Activated CD4-positive, CD25-positive, alpha-beta regulatory T cell treated with anti-CD3 and anti-CD28 coated beads, Interleukin-2, amount 50 U/mL, for 16 hours (primary cell): ENCODE measurements at places on chromosomes 11 and 22.

GRCh38 chr11:35918716-35919115 lies 25.1 kb upstream of the LDLRAD3 start:
- no peak for DNase-seq

DNA sequence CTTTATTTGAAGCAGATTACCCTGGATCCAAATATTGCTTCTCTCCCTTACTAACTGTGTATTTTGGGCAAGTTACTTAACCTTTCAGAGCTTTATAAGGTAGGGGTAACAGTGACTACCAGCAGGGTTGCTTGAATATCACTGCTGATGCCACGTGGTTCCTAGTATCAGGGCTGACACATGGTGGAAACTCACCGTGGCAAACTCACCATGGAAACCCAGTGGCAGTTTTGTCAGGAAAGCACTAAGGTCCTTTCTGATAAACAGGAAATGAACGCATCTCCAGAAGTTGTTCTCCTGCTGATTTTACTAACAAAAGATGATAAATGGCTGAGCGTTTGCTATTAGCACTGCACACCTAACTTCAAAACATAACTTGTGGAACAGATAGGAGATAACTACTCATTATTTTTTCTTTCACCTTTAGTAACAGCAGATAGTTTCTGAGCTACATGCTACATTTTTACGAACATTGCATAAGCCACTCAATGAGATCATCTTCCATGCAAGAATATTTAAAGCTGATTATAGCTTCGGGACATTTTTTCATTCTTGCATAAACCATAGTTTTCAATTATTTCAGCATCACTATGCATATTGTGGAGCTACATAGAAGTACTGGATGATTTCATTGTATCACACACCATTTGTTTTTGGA lies 59.7 kb upstream of the RAG2 start:
- no peak for DNase-seq

DNA sequence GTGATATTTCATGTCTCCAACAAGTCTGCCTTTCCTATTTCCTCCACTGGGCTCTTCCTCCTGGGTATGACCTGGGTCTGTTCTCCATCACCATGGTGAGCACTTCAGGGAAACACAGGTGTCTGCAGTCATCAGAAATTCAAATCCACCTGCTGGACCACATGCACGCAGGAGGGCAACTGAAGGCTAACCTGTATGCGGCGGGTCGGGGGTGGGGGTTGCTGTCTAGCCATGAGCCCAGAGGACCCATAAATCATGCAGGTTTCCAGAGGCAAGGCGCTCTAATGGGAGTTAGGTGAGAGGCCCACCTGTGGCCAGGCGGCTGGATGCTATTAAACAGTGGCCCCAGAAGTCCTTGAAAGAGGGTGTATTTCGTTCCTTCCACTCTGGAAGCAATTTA lies 11.1 kb upstream of the PAMR1 start:
- no peak for DNase-seq

DNA sequence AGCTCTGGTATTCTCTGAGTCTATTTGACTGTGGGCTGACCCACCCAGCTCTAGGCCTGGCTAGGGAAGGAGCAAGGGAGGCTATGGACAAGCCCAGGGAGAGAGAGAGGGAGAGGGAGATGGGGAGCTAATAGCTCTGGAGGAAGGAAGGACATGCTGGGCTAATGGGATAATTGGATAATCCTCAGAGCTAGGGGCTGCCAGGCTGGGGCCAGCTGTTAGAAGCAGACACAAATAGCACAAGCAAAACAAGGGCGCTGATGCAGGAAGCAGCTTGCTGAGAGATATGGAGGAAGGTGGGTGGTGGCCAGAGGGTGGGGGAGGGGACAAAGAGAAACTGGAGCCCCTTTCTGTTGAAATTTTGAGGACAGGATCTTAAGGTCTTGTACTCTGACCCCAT lies 23.2 kb downstream of the ADORA2A start:
- DNase-seq, result no peak

GRCh38 chr11:119807841-119808240 lies 78.8 kb upstream of the NECTIN1 start:
- no peak for DNase-seq

GRCh38 chr11:76104285-76104684 lies 102.0 kb downstream of the WNT11 start:
- DNase-seq, result no peak

- no peak for DNase-seq
Observed at GRCh38 chr11:93370260-93370659, 39.7 kb downstream of the DEUP1 start.

GRCh38 chr11:2652333-2653197 lies 47.2 kb downstream of the KCNQ1OT1 start:
- DNase-seq, result no peak

GRCh38 chr22:45468872-45469271 lies 33.8 kb upstream of the FBLN1 start:
- no peak for DNase-seq

DNA sequence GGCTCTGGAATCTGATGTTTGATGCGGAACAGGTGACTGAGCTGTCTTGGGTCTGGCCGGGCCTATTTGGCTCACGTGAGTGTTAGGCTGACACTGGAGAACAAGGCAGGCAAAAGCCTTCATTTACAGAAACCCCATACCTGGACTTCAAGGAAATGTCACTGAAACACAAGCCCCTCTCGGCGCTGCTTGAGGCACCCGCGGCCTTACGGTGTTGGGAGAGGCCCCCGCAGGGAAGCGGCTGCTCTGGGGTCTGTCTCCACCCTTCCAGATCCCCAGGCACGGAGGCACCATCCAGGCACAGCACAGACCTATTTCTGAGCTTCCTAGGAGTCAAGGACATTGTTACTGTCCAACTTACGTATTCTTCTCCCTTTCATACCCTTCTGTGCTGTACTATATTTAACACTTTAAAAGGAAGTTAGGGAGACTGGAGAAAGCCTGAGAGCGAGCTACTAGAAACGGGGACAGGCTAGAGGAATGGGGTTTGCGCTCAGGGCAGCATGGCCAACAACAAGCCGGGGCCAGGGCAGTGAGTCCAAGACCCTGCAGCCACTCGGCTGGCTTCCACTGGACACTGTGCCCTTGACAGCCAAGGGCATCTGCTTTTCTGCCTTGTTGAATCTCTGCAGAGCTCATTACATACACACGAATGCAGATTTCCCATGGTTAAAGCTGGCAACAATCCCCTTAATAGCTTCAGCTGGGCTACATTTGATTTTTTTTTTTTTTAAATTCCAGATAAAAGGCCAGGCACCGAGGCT lies 23.8 kb downstream of the DRD4 start:
- no peak for DNase-seq

GRCh38 chr11:107682572-107682971 lies 29.3 kb downstream of the SLN start:
- DNase-seq, result no peak

DNA sequence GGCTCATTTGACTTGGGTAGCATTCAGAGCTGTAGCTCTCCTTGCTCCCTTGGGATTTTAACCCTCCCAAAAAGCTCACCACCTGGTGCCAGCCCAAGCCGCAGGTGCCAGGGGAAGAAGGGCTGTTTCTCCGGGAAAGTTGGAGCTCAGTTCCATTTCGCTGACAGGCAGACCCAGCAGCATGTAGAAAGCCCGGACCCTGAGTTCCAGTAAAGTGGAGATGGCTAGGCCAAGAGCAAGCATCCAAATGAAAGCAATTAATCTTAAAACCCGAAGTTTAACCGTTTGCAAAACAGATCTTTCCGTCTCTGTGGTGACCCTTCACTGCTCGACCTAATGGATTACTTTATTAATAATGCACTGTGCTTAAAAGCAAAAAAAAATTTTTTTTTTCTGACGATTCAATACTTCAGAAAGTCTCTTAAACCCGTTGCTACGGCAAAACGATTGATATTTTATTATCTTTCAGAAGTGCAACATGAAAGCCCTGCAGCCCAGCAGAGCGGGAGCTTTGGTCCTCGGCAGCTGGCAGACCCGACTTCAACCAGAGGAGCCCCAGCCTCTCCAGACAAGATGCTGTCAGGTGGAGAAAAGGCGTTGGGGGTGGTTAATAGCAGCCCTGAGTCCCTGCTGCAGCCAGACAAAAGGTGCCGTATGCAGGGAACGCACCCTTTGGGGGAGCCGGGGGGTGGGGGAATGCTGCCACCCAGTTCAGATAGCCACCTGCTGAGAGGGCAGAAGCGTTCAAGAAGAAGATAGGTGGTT lies 3.3 kb downstream of the LMO1 start:
- no peak for DNase-seq

- no peak for DNase-seq
Observed at GRCh38 chr22:29031227-29032011, 30.2 kb downstream of the C22orf31 start.

- DNase-seq, result no peak
Observed at GRCh38 chr22:43897751-43898261, 6.0 kb upstream of the PNPLA5 start.

GRCh38 chr11:16001899-16002426 lies 354.4 kb downstream of the SOX6 start:
- no peak for DNase-seq

GRCh38 chr11:64870176-64870892 lies 8.1 kb downstream of the EHD1 start:
- DNase-seq, result no peak

GRCh38 chr22:20574920-20575353 lies 67.5 kb downstream of the MED15 start:
- DNase-seq, result no peak

GRCh38 chr22:46234969-46235368 lies 15.1 kb downstream of the CDPF1 start:
- no peak for DNase-seq

DNA sequence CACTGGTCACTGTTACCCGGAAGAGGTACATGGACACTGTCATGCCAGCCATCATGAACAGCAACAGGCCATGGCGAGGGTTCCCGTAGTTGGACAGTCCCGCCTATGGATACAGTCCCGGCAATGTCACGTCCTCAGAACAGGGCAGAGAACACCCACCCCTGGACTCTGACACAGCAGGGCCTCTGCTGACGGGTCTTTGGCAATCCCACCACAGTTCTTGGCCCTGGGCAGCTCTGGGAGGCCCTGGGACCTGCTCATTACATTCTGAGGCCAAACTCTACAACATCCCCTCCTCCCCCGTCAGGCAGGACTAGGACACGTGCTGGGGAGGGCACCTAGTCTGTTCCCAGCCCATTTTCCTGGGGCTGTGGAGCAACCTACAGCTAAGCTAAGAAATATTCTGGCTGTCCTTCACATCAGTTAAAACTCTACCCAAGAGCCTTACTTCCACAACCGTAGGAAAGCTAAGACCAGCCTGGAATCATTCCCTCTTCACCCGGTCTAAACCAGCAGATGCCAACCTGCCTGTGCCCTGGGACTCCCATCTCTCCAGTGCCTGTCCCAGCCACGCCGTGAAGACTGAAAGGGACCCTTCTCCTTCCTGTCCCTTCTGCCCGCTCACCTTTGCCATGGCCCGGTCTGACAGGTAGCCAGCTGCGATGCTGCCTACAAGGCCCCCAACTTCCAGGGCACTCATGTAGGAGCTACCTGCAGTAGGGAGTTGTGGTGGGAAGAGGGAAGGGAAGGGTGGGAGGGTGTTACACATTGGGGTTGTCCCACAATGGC lies 4.5 kb downstream of the SLC37A4 start:
- no peak for DNase-seq

DNA sequence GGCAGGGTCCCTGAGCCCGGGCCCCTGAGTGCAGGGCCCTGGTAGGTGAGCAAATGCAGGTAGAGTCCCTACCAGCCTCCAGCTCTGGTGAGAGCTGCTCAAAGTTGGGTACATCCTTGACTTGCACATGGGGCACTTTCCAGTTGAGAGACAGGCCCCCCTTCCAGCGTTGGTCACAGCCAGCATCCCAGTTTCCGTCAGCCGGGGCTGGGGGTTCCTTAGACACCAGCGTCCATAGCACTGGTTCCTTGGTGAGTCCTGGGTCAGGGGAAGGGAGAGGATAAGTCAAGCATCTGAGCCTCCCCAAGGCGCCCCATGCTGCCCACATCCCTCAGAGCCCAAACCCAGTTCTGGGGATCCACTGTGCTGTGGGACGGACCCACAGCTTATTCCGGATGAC lies 5.6 kb downstream of the PNPLA5 start:
- no peak for DNase-seq

DNA sequence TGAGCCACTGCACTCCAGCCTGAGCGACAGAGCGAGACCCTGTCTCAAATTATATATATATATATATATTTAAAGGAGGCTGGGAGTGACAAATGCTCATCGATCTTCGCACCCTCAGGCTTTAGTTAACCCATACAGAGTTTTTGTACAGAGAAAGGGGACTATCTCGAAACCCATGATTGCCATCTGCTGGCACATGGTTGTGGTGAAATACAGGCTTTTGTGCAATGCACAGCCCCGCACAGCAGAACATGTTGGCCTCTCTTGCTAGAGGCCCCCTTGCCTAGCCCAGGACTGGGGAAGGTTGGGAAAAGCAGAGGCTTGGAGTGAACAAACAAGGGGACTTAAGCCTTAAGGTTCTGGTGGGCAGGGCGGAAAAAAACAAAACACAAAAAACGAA lies 3.6 kb downstream of the MYBPC3 start:
- DNase-seq, result no peak

- no peak for DNase-seq
Observed at GRCh38 chr22:17217179-17217578, 2.1 kb downstream of the ADA2 start.

GRCh38 chr11:15937601-15938120 lies 418.7 kb downstream of the SOX6 start:
- no peak for DNase-seq

DNA sequence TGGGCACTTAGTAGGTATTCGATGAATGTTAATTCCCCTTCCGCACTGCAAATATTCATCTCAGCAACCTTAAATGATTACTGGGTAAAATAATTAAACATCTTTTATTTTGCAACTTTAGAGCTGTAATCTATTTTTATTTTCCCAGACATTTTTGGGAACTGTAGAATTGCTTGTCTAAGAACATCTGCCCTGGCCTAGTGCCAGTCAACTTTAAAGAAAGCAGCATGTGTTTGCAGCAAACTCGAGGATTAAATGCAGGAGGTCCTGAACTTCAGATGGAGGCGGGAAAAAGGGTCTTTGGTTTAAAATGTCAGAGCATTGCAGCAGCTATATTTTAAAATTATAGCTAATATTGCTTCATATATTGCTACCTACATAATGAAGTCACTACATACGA lies 190.0 kb downstream of the PGR start:
- DNase-seq, result no peak

DNA sequence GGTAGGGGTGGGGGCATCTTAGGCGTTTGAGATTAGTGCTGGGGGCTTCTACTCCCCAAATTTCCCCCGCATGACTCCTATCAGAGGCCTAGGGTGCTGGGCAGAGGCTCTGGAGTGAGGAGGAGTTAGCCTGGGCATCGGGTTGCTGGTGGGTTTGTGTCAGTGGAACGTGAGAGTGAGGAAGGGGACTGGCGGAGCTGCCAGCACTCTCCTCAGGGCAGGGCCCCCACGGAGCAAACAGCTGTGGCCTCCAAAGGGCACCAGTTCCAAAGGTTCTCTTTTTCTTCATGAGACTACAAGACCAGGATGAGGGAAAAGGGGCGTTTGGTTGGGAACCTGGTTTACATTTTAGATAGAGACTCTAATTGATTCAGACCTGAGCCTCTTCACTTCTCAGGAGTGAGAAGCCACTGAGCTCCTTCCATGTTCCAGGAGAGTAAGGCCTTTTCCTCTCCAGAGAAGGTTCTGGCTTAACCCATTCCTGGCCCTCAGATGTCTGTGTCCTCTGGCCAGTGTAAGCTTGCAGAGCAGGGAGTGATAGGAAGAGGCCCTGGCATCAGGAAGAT lies 35.6 kb upstream of the CDON start:
- DNase-seq, result no peak
